ENCODE measurements at places on chromosomes 16 and 17.

GRCh38 chr16:51312363-51313150 is 161.5 kb upstream of the SALL1 start:
- no peak for DNase-seq

- DNase-seq: no peak
Measured at GRCh38 chr16:54277845-54278703, 8.5 kb downstream of the IRX3 start.

GRCh38 chr17:60604686-60605334 is 4.8 kb downstream of the PPM1D start:
- no peak for DNase-seq

- DNase-seq: no peak
Measured at GRCh38 chr17:28675490-28675889, 13.5 kb downstream of the SUPT6H start.

- DNase-seq: no peak
Measured at GRCh38 chr17:80947200-80947940, 44.3 kb upstream of the CHMP6 start.

- DNase-seq: no peak
Measured at GRCh38 chr17:74340470-74341023, 14.5 kb downstream of the KIF19 start.

DNA sequence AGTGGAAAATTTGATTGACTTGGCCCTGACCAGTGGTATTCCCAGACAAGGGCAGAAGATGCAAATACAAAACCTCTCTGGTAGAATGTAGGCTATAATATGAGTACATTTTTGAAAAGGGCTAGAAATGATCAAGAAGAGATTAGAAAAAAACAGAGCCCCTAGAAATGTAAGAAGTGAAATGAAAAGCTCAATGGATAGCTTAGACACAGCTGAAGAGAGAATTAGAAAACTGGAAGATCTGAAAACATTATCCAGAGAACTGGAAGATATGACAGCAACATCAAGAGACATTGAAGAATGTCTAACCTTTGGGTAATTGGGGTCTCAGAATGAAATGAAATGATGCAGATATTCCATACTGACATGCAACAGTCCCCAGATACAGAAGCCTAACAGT is 105.2 kb upstream of the ZNF750 start:
- no peak for DNase-seq

GRCh38 chr17:63247706-63248105 is 198.4 kb downstream of the CYB561 start:
- no peak for DNase-seq

- no peak for DNase-seq
Measured at GRCh38 chr17:29742210-29742513, 119.5 kb upstream of the CORO6 start.
